ENCODE measurements at places on chromosomes 11 and 22.

DNA sequence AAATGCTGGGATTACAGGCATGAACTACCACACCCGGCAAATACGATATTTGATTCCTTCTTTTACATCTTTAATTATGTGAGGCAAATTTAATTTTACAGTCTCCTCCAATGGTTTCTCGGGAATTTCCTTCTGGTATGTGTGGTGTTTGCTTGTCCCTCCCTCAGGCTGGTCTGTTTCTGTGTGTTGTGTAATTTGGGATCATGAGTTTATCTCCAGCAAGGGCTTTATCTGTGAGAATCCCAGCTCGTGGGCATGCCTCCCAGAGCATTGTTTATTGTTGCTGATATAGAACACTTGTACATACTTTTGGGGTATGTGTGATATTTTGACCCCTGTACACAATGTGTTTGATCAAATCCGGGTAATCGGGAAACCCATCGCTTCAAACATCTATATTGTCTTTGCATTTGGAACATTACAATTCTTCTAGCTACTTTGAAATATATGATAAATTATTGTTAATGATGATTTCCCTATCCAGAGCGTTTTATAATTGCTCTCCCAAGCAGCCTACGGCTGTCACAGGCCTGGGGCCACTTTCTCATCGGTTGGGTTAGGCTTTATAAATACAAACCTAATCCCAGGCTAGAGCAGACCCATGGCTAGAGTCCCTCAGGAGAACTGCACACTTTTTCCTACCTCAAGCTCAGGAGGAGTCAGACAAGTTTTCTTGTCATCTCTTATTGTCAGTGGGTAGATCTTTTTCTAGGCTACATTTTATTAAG lies 15.0 kb upstream of the PRR5 start:
- peak; percentile 62 for DNase-seq

DNA sequence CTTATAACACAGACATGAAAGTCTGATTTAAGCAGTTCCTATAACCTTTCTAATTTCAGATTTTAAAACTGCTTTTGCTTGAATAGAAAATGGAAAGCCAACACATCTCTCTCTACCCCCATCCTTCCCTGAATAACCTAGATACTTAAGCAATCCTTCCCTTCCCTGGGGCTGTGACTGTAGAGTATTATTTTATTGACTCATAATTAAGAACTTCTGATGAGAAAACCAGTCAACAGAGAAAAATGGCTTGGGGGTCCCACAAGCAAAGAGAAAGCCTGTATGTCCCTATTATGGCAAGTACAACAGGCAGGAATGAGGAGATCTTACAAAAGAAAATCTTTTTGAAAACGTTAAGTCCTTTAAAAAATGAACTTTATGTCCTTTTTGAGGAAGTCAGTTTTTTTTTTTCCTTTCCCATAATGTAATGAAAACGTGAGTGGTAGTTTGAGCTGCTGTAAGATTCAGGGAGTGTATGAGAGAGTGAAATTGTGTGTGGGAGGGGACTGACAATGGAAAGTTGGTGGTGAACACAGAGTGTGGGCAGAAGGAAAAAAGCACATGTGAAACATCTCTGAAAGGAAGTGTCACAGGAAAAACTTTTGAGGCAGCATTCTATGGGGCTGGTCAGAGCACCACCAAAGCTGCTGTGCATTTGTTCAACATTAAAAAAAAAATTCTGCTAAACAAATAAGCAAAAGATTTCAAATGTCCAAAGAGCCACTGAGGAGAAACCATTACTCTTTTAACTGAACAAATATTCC lies 154.6 kb downstream of the MAML2 start:
- DNase-seq: peak; percentile 75

DNA sequence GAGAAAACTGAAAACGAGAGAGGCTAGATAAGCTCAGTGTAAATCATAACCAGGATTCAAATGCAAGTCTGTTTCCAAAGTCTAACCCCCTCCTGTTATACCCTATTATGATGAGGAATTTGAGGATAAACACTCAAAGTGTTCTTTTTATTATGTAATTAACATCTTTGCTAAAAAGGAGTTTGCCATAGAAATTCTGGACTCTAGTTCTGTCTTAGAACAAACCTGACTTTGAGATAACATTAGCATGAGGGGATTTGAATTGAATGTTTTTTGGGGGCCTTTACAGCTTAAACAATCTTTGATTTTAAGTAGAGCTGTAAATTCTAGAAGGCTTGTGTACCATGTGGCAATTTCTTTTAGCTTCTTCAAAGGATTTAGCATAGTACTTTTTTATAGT lies 9.5 kb downstream of the C11orf54 start:
- no peak for DNase-seq

DNA sequence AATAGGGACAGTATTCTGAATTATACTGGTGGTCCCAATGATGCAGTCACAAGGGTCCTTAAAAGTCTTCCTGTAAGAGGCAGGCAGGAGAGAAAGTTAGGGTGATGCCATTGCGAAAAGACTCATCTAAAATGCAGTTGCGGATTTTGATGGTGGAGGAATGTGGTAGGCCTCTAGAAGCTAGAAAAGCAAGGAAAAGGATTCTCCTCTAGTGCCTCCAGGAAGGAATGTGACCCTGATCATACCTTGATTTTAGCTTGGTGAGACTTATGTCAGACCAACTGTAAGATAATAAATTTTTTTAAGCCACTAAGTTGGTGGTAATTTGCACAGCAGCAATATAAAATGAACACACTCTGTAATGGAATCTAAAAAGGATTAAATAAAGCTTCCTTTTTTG lies 33.8 kb downstream of the CHORDC1 start:
- DNase-seq: no peak

DNA sequence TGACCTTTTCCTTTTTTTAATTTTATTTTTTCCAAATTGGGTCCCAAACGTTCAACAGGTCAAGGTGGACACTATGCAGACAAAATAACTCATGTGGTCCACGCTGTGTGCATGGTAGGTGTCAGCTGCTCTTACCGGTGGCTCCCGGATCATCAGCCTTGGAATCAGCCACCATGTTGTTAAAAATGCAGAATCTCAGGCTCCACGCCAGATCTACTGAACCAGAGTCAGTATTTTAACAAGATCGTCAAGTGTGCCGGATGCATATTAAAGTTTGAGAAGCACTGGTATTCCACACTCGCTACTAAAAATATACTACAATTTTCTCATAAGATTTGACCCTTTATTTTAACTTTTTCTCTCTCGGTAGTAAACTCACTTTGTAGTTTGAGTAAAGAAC lies 553 bp upstream of the LDLRAD3 start:
- DNase-seq: no peak

- peak; percentile 76 for DNase-seq
Observed at GRCh38 chr11:37946155-37946766, 1348.2 kb upstream of the RAG2 start.

DNA sequence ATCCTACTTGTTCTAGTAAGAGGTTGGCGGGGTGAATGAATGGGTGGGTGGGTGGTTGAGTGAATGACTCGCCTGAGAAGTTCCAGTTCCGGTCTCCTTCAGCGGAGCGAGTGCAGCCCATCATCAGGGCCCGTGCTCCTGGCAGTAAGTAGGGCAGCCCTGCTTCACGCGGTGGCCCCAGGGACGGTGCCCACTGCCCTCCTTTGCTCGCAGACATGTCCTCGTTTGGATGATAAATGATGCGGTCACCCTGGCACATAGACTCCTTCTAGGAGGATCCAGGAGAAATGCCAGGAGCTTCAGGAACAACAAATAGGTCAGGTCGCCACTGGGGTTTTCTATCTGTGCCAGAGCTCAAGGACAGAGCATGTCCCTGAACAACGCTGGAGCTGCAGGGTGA lies 370.8 kb downstream of the CTTN start:
- no peak for DNase-seq

DNA sequence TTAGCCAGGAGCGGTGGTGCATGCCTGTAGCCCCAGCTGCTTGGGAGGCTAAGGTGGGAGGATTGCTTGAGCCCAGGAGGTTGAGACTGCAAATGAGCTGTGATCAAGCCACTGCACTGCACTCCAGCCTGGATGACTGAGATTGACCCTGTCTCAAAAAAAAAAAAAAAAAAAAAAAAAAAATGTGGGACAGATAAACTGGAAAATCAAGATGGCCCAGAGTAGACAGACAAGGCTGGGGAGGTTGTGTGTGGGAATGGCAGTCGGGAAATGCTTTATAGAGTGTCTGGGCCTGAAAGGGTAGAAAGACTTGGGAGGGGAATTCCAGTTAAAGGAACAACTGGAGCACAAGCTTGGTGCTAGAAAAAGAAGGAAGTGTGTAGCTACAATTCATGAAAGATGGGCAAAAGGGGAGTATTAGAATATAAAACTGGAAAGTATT lies 18.2 kb upstream of the WDR74 start:
- DNase-seq: no peak

GRCh38 chr22:42773167-42773566 lies 52.5 kb upstream of the A4GALT start:
- no peak for DNase-seq

DNA sequence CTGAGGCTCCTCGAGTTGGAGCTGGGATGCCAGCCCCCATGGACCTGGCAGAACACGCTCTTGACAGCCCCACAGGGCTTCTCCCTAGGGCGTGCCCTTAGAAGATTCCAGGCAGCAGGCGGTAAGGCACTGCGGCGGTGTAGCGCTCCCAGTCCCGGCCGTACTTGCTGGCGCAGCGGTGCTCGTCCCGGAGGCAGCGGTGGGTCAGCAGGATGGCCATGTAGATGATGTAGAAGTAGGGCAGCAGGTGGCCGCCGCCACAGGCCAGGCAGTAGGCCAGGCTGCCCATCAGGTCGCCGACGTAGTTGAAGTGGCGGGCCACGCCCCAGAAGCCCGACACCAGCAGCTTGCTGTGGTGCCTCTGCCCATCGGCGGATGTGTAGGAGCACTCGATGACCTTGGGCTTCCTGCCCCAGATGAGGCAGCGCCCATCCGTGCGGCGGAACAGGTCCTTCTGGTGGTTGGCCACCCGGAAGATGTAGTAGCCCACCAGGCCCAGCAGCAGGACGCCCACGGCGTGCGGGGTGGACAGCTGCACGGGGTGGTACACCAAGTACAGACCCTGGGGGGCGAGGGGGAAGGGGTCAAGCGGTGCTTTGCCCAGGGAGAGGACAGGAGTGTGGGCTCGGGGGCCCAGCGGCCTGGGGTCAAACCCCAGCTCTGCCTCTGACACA lies 12.8 kb downstream of the DHCR7 start:
- DNase-seq: no peak

DNA sequence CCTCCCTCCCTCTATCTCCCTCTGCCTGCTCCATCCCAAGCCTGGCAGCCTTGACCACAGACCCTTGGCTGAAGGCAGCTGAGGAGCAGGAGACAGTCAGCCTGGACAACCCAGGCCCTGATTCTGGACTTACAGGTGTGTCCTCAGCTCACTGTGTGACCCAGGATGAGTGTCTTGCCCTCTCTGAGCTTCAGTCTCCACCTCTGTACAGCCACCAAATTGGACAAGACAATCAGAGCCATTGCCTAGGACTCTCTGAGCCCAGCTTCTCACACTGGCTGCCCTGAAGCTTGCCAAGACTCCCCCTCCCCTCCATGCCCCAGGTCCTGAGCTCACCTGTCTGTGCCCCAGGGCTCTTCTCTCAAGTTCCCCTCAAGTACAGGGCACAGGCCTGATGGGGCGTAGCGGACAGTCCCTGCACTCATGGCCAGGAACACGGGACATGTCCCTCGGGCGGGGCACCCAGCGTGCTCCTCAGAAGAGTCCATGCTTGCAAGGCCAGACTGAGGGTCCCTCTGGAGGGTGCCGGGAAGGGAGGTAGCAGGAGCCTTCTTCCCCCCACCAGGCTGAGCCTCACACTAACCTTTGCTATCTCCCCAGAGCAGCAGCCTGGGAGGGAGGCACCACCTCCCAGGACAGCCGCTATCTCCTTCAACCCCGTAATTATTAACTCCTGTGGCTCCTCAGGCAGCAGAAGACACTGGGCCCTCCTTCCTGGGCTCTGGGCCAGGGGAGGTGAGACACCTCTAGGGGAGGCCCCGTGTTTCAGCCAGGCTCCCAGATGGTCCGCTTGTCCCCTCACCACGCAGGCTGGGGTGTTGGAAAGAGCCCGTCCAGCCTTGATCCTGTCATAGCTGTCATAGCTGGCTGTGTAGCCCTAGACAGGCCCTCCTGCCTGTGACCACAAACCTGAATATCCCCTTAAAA lies 2.6 kb upstream of the RAB3IL1 start:
- no peak for DNase-seq

- peak; percentile 97 for DNase-seq
Observed at GRCh38 chr11:130042093-130042591, 27.6 kb upstream of the APLP2 start.

DNA sequence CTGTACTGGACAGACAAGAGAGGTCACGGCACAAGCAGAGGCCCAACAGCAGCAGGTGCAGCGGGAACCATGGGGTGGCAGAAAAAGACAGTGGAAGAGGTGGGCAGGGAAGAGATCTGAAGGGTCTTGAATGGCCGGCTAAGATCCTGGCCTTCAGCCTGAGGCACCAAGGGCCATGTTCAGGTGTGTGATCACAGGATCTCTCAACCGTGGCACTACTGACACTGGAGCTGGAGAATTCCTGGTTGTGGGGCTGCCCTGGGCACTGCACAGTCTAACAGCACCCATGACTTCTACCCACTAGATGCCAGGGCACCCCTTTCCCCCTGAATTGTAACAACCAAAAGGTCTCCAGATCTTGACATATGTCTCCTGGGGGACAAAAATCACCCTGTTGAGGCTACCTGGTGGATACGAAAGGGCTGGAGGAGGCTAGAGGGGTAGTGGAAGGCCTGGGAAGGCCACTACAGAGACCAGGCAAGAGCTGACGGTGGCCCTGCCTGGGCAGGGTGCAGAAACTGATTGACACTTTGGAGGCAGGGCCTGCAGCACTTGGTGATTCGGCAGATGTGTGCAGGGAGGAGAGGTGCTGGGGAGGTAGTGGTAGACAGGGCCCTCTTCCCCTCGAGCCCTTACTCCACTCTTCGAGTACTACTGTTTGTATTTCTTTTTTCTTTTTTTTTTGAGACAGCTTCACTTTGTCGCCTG lies 8.3 kb downstream of the CSNK1E start:
- DNase-seq: no peak

DNA sequence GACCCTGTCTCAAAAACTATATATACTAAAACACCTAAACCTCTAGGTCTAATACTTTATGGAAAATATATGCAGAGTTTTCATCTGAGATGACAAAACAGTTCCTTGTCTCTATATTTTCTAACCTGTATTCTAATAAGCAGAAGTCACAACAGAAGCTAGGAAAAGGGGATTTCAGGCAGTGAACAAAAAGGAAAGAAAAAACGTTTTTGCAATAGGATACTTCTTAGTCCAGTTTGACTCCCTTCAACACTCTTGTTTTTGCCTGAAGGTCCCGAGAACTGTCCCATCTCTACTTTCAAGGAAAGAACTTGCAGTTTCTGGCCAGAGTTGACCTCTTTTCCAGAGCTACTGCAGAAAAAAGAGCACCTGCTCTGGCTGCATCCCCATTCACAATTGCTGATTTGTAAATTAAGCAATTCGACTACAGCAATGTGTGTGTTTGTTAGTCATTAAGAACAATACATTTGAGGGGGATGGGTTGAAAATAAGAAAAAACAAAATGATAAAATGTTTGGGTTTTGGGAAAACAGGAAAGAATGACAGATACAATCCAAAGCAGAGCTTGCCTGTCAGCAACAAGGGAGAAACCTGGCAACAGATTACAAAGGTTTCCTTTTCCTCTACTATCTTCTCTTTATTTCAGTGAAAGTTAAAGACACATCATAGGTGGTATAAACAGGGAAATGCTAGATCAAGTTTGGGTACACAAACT lies 160.0 kb downstream of the FCHSD2 start:
- DNase-seq: peak; percentile 33
